ENCODE measurements at places on chromosomes 7 and 10. TPM values are rescaled to one million over a fixed set of nuclear protein-coding genes. Genes with fewer than 3 reads are reported as not detected.

DNA sequence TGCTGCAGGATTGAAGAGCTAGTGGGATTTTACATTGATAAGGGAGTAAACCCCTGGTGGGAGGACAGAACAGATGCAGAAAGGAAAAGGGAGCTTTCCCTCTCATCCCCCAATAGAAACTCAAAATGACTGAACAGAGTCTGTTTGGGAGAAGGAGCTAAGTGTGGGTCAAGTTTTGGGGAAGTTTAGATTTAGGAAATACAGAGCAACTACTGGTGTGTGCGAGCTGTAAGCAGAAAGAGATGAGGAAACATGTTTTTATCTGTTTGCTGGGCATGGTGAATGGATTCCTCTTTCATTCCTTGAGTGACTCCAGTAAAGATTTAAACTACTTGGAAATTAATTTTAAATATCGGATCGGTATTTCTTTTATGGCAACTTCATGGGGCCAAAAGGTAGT, 132.7 kb downstream of the AOAH start:
- DNase-seq: no peak

DNA sequence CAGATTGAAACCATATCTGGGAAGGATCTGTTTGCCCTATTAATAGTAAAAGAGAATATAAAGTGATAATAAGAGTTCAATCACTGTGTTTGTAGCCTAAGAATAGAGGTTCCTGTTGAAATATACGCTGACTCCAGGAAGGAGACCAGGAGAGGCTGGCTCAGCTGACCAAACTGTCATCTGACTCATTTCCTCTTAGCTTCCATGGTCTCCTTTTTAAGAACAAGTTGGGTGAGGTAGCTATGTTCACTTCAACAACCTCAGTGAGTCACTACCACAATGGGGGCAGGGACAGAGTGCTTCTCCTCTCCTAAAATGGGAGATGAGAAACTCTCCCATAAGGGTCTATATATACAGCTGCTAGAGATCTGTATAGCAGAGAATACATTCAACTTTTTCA, 543.3 kb downstream of the CALN1 start:
- no peak for DNase-seq

- no peak for DNase-seq
Observed at GRCh38 chr10:12661671-12662070, 312.3 kb downstream of the CAMK1D start.

DNA sequence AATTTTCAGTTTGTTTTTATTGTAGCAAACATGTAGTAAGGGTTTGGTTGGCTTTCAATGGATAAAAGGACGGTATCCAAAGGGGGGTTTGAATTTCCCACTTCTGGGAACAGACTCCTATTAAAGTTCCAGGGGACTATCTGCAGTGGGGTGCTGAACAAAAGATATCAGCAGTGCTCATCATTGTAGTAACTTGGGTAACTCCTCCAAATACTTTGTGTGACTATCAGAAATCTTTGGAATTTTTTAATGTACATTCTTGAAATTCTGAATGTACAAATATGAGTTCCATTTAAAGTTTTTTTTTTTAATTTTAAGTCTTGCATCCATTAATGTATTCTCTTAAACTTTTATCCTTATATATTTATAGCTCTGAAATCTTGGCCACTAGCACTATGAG, 42.1 kb downstream of the CYP51A1 start:
- no peak for DNase-seq

- DNase-seq: no peak
Observed at GRCh38 chr10:107865691-107866090, 701.2 kb upstream of the SORCS1 start.

FBXL13 gene
- total RNA-seq: 0.85 TPM

GRCh38 chr10:103493362-103493915, at the start of gene NEURL1:
Gene NEURL1, plus strand, starts transcription at chr10:103493705. Its CDS starts 683 bp downstream, at chr10:103494388.
- DNase-seq: peak; percentile 51

- no peak for DNase-seq
Observed at GRCh38 chr7:34091321-34091917, 186.1 kb downstream of the BMPER start.

- DNase-seq: peak; percentile 73
Observed at GRCh38 chr7:123624527-123625183, 23.0 kb downstream of the ASB15 start.

GRCh38 chr10:80122746-80123145, 9.8 kb upstream of the PLAC9 start:
- no peak for DNase-seq

GRCh38 chr7:103811997-103812396, 177.5 kb downstream of the RELN start:
- no peak for DNase-seq

TMEM139 gene
- total RNA-seq: not detected

DNA sequence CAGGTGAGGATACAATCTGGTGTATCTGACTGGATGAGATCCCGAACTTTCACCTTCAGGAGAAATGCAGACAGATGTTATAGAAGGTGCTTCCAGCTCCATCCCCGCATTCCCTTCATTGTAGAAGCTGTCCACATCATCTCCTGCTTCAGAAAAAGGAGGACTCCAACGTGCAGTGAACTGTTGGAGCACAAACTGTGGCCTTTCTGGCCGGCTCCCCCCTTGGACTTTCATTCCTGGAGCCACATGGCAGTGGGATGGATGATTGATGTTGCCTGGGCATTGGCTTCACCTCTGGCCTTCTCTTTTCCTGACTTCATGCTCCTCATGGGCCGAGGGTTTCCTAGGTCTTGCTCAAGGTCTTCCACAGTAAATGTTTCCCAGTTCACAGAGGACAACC, 29.6 kb upstream of the ZNF273 start:
- no peak for DNase-seq

LIPM gene
- total RNA-seq: not detected

- DNase-seq: no peak
Observed at GRCh38 chr7:12554351-12554750, 16.2 kb upstream of the SCIN start.

DNA sequence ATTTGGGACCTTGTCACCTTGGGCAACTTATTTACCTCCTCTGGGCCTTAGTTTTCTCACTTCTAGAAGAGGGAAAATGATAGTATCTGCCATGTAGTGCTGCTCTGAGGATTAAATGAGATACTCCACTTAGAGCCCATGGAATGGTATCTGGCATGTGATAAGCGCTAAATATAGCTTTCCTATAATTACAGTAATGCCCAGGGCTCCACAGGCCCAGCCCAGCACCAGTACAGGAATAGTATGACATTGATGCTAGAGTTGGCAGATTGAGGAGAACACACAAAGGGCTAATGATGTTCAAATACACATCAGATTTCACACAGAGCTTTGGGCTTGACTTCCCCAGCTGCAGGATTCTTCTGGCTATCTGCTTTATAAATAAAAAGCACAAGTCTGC, 34.9 kb downstream of the FAS start:
- no peak for DNase-seq

- no peak for DNase-seq
Observed at GRCh38 chr10:88725798-88726197, 19.7 kb downstream of the LIPK start.

GRCh38 chr7:30928254-30928872, 16.7 kb downstream of the AQP1 start:
- DNase-seq: no peak

DNA sequence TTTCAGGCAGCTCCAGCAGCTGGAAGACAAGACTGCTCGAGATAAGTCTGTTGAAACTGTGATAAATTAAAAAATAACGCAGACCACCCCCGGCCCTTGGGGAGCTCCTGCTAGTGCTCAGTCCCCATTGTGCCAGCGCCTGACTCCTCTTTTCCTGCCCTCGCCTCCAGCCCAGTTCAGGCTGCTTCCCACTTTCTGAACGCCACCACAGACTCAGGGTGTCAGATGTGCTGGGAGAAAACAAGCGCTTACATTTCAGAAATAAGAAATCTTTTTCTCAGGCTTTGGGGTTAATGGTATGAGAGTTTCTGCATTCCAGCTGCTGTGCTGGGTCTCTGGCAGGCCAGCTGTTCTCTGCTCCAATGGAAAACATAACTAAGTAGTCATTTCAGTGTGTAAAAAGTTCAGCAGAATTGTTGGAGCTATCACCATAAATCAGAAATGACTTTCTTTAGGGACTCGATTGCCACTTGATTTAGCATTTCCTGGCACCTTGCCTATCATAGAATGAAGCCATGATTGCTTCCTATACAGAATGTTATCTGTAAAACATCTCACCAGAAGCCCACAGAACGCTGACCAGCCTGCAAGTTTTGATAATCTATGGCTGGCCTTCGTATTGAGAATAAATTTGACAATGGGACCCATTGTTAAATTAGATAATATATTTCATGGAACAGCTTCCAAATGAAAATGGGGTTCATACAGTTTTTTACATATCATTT, 257.0 kb upstream of the ZNF32 start:
- DNase-seq: no peak

ACSM6 gene
- total RNA-seq: not detected

DNA sequence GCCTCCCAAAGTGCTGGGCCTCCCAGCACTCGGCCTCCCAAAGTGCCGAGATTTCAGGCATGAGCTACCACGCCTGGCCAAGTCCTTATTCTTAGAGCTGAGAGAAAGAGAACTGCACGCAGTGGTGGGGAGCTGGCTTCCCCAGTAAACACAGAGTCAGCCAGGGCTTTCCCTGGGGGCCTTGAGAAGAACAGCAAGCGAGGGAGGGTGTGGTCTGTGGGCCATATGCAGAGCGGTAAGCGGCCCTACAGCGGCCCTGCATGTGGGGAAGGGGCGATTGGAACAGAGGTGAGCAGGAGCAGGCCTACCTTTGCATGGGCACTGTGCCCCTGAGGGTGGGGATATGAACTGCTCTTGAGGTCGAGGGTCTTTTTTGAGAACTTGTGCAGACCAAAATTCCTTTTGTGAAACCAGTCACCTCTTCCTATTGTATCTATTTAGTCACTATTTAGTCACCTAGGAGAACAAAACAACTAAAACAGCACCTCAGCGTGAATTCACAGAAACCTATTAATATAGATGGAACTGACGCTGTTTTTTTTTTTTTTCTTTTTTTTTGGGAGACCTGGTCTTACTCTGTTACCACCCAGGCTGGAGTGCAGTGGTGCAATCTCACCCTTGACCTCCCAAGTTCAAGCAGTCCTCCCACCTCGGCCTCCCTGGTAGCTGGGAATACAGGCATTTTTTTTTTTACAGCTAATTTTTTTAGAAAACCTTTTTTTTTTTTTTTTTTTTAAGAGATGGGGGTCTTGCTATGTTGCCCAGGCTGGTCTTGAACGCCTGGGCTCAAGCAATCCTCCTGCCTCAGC, 36.9 kb upstream of the SH2D4B start:
- peak; percentile 38 for DNase-seq

DNA sequence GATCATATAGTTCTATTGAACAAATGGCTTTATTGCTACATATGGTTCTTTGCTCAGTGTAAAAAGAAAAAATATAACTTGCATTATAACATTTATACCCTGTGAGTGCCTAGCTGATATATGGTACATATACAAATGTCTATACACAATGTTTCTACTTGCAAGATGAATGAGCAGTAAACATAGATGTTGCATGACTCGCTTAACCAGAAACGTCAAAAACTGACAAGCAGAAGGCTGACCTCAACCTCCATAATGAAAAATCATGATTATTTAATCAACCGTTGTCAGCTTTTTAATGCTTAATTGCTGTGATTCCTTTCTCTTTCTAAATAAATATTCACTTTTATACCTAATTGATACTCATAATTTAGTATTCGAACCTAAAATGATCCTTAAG, 183.3 kb downstream of the PTN start:
- DNase-seq: no peak

DNA sequence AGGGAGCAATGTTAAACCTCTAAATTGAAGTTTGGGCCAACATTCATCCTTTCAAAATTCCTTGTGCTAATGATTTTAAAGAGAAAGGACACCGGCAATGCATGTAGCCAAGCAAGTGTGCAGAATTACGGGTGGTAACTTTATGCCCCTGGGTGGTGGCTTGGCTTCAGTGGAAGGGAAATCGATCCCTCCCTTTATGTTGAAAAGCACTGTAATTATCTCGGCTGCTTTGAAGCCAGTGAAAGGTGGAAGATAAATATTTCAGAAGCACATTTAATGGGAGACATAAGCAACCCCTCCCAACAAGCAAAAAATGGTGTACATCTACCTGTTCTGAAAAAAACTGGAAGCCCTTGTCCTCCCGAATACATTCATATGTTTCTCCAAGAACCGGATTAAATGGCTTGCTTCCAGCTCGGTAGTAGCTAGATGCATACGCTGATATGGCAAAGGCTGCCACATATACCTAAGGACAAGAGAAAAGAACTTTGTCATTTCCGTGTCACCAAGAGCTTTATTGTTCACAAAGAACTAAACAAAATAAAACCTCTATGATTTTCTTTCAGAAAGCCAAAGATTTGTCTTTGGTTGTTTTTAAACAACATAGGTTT, 73.3 kb upstream of the GSDME start:
- DNase-seq: no peak

DNA sequence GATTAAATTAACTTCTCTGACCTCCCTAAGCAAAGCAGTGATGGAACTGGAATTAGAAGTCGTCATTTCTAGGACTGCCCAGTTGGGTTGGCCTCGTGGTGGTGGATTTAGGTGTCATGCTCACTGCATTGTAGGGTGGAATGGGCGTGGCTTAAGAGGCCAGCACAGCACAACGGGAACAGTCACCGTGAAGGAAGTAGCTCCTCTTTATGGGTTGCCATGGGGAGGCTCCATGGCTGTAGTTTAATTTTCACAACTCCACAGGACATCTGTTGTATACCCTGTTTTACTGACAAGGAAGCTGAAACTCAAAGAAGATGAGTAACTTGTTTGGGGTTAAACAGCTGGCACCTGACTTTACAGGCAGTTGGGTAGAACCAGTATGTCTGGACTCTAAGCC, 208.3 kb downstream of the CELF2 start:
- peak; percentile 82 for DNase-seq

CYP26C1 gene
- total RNA-seq: 0.09 TPM

DNA sequence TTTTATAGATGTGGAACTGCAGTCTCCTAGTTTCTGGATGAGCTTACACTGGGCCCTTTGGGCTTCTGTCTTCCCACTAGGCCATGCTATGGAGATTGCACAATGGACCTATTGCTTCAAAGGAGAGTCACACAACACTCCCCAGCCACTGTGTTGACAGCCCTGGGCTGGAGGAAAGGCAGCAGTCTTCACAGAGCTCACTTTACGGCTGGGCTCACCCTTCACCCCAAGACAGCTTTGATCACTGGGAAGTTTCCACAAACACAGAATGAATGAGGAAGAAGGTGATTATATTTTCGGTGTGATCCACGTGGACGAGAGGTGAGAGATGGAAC, 92.7 kb upstream of the GDF10 start:
- peak; percentile 48 for DNase-seq

DNA sequence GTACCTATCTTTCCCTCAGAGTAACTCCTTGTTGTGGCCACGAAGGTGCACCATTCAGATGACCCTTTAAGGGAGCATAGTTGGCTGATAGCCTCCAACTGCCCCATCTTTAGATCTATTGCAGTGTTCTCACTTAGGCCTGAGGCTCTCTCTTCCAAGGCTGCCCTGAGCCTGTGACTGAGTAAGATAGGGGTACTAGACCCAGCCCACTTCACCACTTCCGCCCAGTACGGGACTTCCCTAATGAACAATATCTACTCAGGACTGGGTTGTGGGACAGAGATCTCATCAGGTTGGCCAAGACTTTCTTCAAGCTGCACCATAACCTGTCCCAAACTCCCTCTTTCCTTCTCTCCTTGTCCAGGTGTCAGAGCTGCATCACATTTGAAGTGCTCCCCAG, 5.7 kb upstream of the GNAI1 start:
- no peak for DNase-seq

- DNase-seq: no peak
Observed at GRCh38 chr7:80826520-80827238, 92.2 kb downstream of the SEMA3C start.

DKK1 gene
- not detected for total RNA-seq

Measured in natural killer cell (primary cell).